Smooth muscle cell of the umbilical artery (primary cell): ENCODE measurements at places on chromosomes 2 and 18. TPM values are rescaled to one million over a fixed set of nuclear protein-coding genes. Genes with fewer than 3 reads are reported as not detected.

RESP18 gene
- not detected in 2 replicates for total RNA-seq

TFPI gene
- total RNA-seq: 108 and 310 TPM in 2 replicates

IL1RL1 gene
- total RNA-seq: 0.14 and 0.30 TPM in 2 replicates

LYG1 gene
- total RNA-seq: 0.14 TPM in 1 of 2 replicates, not detected in the other

SERPINB8 gene
- 25.2 and 37.7 TPM in 2 replicates for total RNA-seq

NOTO gene
- not detected in 2 replicates for total RNA-seq

KIF3C gene
- total RNA-seq: 15.1 and 22.1 TPM in 2 replicates

SCN9A gene
- total RNA-seq: 22.9 and 57.8 TPM in 2 replicates

EN1 gene
- total RNA-seq: 0.18 and 0.30 TPM in 2 replicates

LPIN2 gene
- total RNA-seq: 33.6 and 44.5 TPM in 2 replicates

SMYD1 gene
- not detected in 2 replicates for total RNA-seq

CYTIP gene
- 0.30 TPM in 1 of 2 replicates, not detected in the other for total RNA-seq

COBLL1 gene
- 22.0 and 26.9 TPM in 2 replicates for total RNA-seq

ELOA2 gene
- under 0.01 TPM in 1 of 2 replicates, not detected in the other for total RNA-seq

MERTK gene
- 0.30 and 0.46 TPM in 2 replicates for total RNA-seq

FSIP2 gene
- total RNA-seq: 0.05 TPM in 1 of 2 replicates, not detected in the other

TBR1 gene
- under 0.01 TPM in 1 of 2 replicates, not detected in the other for total RNA-seq

RMDN2 gene
- 5.1 and 7.1 TPM in 2 replicates for total RNA-seq
